Activated T-cell treated with anti-CD3 and anti-CD28 coated beads, Interleukin-2, amount 50 U/mL, for 1 hour (primary cell): ENCODE measurements at places on chromosomes 11 and 22.

- no peak for DNase-seq
These were observed 6.6 kb downstream of the TRIM34 start for GRCh38 chr11:5631417-5631816.

GRCh38 chr11:35066783-35067423 is 72.1 kb upstream of the CD44 start:
- DNase-seq = no peak

DNA sequence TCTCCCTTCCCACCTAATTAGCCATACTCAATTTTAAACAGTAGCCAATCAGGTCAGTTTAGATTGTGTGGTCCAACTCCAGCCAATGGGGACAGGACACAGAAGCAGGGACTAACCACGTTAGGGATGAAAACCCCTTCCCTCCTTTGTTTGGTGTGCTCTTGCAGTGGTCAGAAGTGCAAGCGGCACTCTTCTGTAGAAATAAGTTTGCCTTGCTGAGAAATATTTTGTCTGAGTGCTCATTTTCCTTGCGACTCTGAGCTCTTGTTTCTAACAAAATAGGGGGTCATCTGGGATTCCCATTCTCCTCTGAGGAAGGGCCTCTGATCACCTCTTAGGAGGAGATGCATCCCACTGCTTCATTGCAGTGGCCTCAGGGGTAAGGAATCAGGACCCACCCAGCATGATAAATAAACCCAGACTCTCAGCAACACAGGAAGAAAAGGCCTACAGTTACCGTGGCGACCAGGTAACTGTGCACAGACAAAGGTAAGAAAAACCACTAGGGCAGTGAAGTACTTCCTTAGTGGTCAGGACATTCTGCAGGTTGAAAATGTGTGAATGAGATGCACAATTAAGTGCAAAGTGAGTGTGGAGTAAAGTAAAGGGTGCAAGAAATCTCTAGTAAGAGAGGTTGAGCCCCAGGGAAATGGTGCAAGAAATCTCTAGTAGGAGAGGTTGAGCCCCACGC is 55.4 kb downstream of the ZNF280B start:
- DNase-seq = no peak

GRCh38 chr11:1048375-1049070 is 12.0 kb upstream of the MUC6 start:
- DNase-seq = no peak

DNA sequence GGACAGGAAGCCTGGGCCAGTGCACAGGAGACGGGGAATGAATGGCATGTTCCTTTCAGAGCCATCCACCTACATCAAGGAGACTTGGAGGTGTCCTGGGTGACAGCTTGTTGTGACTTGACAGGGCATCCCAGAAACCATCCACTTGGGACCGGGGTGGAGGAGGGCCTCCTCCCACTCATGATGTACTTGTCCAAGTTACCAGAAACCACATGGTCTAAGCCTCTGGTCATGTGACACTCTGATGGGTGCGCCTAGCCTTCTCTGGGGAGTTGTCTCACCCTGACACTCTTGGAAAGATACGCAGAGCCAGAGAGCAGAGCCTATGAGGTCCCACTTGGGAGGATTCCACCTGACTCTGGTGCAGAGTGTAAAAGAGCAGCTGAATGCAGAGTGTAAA is 21.6 kb upstream of the FXYD6 start:
- DNase-seq = no peak

DNA sequence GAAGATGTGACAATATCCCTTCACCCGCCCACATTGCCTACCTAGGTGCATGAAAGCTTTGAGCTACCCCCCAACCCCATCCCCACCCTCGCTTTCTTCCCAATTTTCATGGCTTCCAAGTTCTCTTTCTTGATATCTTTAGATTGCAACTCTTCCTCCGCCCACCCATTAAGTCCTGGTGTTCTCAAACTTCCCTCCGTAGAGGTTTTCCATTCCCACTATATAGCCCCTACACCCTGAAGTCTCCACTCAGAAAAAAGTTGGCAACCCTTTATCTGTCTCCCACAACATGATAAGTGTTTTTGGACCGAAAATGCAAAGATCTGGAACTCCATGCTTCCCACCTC is 572 bp downstream of the ZNF70 start:
- no peak for DNase-seq

DNA sequence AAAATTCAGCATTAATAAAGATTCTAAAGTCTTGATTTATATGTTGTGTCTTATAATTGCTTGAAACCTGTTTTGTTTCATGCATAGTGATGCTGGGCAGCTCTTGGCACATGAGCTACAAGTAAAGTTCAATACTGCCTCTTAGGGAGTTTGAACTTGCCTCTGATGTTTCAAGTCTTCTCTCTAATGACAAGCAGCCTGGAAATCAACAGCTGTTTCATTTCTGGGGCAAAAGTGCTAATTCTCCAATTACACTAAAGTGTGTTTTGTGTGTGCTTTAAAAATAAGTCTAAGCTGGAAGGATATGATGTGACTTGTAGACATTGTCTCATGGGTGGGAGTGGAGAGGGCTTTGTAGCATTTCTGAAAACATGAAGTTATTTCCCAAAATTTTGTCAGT is 23.7 kb upstream of the SESN3 start:
- DNase-seq = no peak

- DNase-seq = no peak
These were observed 431 bp downstream of the KMT2A start for GRCh38 chr11:118436639-118437207.

GRCh38 chr22:45072322-45072903 is 62.6 kb upstream of the PHF21B start:
- no peak for DNase-seq

GRCh38 chr22:19060356-19061009 is 61.7 kb downstream of the DGCR2 start:
- DNase-seq = no peak

GRCh38 chr22:44207173-44207980 is 26.7 kb downstream of the PARVG start:
- DNase-seq = no peak

DNA sequence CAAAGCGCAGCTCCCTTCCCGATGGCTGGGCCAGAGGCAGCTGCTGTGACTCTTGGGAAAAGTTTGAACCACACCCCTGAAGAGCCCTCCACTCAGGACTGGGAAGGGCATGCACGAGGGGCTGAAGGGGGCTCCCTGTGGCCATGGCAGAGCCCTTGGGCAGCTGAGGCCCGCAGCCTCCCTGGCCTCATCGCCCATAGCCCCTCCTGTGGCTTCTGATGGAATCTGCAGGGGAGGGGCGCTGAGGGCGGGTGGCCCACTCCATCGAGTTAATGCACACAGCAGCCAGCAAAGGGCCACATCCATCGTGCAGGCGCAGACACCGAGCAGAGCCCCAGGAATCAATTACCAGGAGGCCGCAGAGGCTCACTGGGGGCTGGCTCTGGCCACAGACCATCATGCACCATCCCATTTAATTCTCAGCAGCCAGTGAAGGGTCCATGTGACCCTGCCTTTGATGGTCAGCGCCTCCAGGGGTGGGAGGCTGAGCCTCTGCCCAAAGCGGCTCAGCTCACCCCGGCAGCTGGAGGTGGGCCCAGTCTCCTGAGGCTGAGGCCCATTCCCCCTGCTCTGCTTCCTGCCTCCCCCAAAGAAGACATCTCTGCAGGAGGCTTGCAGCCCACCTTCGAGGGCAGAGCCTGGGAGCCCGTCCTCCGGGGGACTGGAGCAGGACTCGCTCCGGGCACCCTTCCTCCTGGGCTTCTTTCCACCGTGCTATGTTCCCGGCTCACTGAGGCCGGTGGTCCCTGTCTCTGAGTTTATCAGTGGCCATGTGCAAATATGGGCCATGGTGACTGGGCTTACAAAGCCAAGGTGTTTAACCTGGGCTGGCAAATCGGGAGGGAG is 1410.2 kb downstream of the BRD1 start:
- no peak for DNase-seq

DNA sequence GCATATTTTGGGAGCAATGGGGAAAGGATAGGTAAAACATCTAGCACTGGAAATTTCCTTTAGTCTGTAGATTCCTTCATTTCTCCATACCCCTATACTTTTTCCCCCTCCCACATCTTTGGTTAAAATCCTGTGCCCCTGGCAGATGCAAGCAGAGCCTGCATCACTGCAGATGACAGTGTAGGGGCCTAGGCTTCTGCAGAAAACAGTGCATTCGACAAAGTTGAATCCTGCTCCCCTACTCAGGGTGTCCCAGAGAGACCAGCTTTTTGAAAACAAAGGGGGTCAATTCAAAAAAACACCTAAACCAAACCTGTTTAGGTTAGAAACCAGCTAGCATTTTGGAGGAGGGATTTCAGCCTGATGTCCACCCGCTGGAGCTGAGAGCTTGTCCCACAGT is 43.8 kb upstream of the BLID start:
- DNase-seq = no peak
